Astrocyte (in vitro differentiated cells and primary cell): ENCODE measurements at places on chromosomes 4 and X. TPM values are rescaled to one million over a fixed set of nuclear protein-coding genes. Genes with fewer than 3 reads are reported as not detected.

DNA sequence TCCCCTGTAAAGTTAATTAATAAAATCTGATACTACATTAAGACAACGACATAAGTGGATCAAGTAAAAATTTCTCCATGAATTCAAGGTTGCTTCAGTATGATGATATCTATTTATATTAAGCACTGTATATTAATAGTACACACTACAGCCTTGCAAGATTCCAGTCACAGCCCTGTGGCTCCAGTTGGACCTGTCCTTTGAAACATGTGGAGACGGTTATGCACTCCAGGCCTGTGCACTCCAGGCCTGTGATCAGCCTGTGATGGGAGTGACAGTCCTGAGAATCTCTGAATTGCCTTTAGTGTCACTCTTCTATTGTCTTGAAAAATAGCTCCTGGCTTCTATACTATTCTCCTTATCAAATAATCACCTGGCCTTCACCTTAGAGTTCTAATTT, 981.1 kb upstream of the AGA start:
- H3K27me3 ChIP-seq: no peaks in the 10 kb centered on the region
- no peak overlapping the region for H3K4me3 ChIP-seq
- H3K4me1 ChIP-seq: no peaks in the 10 kb centered on the region
- H3K27ac ChIP-seq: no peak overlapping the region

GRCh38 chr4:165927366-165927765, 54.3 kb downstream of the TLL1 start:
- no peak overlapping the region for H3K27ac ChIP-seq
- H3K4me3 ChIP-seq: no peak overlapping the region
- no peaks in the 10 kb centered on the region for H3K36me3 ChIP-seq
- H3K4me1 ChIP-seq: no peaks in the 10 kb centered on the region

DNA sequence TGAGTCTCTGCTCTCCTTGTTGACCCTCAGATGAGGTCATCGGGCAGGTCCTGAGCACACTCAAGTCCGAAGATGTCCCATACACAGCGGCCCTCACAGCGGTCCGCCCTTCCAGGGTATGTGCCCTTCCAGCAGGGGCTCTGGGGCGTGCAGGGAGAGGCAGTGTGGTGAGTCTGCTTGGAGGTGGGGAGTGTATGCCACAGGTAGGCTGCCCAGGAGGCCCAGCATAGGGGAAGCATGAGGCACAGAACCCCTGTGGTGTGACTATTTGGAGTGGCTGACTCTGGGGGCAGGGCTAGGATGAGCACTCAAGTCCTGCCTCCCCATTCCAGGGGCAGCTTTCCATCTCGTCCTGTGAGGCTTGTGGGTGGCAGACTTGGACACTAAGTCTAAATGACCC, 3.3 kb upstream of the GDI1 start:
- no peak for DNase-seq
- H3K27ac ChIP-seq: no peak overlapping the region
- H3K4me3 ChIP-seq: no peak overlapping the region
- no peaks in the 10 kb centered on the region for H3K36me3 ChIP-seq
- peaks cover 5% of the 10 kb centered on the region for H3K4me1 ChIP-seq

- no peak overlapping the region for H3K27ac ChIP-seq
- DNase-seq: no peak
Measured at GRCh38 chr4:7719354-7720174, 220.1 kb downstream of the AFAP1 start.

- no peak overlapping the region for H3K4me3 ChIP-seq
- no peak overlapping the region for H3K27ac ChIP-seq
- DNase-seq: no peak
Measured at GRCh38 chr4:25901030-25901430, 13.0 kb upstream of the SMIM20 start.

Gene ALPK1
- 0.94 and 1.4 TPM in 2 replicates for total RNA-seq

- no peak overlapping the region for H3K27ac ChIP-seq
- H3K27me3 ChIP-seq: no peaks in the 10 kb centered on the region
- peaks cover 13% of the 10 kb centered on the region for H3K4me1 ChIP-seq
- no peaks in the 10 kb centered on the region for H3K36me3 ChIP-seq
- no peak overlapping the region for H3K4me3 ChIP-seq
- DNase-seq: no peak
Measured at GRCh38 chr4:5118994-5119835, 67.9 kb downstream of the STK32B start.

- no peaks in the 10 kb centered on the region for H3K36me3 ChIP-seq
- no peaks in the 10 kb centered on the region for H3K27me3 ChIP-seq
- H3K4me3 ChIP-seq: no peak overlapping the region
- H3K4me1 ChIP-seq: peaks cover 15% of the 10 kb centered on the region
- H3K27ac ChIP-seq: no peak overlapping the region
- DNase-seq: peak; percentile 21
Measured at GRCh38 chr4:23884741-23885140, 5.1 kb downstream of the PPARGC1A start.

Gene MAGEA12
- 0.62 and 0.98 TPM in 2 replicates for total RNA-seq

DNA sequence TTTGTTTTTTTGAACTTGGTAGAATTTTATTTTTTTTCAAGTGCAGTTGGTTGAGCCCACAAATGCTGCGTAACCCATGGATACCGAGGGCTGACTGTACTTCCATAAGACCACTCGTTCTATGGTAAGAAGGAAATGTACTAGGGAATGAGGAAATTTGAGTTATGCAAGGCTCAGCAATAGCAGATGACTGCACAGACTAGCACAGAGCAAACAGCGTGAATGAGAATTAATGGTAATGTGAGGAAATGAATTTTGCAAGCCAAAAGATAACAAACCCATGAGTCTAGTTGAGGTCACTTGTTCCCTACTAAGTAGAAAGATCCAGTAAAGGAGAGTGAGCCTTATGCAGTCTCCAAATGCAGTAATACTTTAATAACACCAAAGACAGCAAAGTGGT, 17.4 kb downstream of the GSPT2 start:
- no peaks in the 10 kb centered on the region for H3K4me1 ChIP-seq
- H3K4me3 ChIP-seq: no peak overlapping the region
- H3K27me3 ChIP-seq: no peaks in the 10 kb centered on the region
- DNase-seq: no peak
